ENCODE measurements at places on chromosomes 5 and 9.

GRCh38 chr9:107034831-107035230, 171.9 kb downstream of the ZNF462 start:
- no peak for DNase-seq

DNA sequence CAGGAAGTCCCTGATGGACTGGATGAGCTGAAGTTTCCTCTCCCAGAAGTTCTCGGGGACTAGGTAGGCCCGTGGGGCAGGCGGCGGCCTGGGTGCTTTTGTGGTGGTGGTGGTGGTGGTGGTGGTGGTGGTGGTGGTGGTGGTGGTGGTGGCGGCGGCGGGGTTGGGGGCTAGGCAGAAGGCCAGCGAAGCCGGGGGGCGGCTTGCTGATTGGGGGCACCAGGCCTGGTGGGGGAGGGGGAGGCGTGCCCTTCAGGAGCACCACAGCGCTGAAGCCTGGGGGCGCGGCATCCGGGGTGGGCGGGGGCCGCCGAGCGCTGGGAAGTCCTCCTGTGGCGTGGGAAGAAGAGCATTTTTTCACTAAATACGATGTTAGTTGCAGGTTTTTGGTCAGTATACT, 26.9 kb downstream of the SPATA31C1 start:
- DNase-seq: no peak

DNA sequence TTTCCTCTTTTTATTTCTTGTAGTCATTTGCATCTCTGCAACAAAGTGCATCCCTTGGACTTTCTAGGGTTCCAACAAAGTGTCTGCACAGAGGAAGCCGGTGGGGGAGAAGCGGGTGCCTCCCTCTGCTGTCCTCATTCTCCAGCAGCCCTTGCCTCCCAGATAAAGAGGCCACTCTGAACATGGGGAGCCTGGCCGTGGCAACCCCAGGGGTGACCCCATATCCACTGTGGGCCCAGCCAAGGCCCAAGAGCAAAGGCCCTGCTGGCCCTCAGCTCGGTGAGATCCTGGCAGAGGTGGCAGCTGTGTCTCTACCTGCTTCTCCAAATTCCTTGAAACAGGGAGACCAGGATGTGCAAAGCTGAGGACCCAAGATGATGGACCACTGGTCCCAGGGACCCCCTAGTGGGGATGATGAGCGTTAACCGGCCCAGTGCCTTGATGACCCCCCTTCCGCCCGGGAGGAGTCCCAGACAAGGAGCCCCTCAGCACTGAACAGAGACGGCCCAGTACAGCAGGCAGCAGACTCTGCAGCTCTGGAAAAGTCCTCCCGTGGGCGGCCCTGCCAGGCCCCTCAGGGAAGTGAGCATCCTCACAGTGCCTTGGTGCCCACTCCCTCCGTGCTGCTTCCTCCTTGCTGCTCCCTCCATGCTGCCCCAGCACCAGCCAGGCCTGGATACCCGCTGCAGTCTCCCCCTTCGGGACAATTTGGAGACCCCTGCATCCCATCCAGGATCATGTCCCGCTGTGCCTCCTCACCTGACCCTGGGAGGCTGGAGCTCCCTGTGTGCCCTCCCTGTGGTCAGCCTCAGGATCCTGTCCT, 62.5 kb downstream of the MRPL36 start:
- no peak for DNase-seq

DNA sequence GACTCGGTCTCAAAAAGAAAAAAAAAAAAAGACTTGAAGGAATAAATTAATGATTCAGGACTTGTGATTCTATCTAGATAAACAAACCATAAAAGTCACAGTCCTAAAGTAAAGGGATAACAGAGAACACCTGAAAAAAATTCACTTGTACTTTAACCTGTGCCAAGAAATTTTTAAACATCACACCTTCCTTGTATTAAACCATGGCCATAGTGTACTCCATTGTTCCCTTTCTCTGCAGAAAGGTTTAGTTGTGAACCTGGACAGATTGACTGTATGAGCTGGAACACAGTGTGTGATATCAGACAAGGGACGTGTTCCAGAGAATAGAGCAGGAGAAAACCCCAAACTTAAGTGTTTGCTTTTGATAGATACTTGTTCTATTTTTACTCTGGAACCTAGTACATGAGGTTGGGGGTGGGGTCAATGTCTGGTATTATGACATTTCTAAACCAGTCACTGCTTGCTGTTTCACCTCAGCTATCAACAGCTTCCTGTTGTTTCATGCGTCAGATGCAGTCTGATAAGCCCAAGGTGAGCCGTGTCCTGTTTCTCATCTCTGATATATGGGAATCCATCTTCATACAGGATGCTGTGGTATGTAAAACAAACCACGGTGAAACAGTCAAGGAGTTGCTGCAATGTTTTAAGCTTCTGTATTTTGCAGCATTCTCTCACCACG, 62.5 kb upstream of the ITGA1 start:
- DNase-seq: no peak

DNA sequence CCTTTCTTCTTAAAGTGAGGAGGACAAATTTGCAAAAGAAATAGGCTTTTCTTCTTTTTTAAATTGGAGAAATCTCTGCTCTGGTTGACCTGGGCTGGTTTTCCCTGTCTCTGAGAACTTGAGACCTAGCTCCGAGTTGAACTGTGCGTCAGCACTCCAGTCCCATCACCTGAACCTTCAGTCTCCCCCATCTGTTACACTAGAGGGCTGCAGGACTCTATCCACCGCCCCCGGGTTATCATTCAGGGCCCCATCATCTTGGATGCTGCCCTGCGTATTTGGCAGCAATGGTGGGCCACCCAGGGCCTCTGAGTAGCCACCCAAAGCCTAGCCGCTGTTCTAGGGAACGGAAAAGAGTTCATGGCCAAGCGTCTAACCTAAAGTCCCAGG, 2.5 kb downstream of the FOXE1 start:
- no peak for DNase-seq

DNA sequence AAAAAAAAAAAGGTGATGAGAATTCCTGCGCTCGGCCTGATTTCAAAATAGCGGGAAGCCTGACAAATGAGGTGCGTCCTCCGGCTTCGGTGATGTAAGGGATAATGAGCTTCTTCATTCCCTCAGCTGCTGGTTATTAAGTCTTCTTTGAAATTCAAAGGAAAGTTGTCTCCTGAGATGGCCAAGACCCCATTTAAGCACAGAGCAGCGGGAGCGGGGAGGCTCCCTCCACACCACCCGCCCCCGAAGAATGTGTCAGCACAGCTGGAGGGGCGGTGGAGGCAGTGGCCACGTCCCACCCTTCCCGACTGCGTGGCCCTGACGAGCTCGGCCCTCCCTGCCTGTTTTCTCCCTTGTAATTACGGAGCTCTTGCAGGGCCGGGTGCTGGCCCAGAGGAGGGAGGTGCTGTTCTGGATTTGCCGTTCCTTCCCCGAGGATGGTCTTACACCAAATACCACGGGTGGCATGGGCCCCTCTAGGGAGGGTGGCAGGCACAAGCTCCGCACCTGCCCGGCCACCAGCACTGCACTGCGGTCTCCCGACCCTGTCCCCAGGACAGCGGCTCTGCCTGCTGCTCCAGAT, 31.0 kb downstream of the SLC9A3 start:
- DNase-seq: no peak

- no peak for DNase-seq
These were observed 57.3 kb upstream of the UBAC1 start for GRCh38 chr9:136018257-136019031.

- no peak for DNase-seq
These were observed 3.1 kb downstream of the SMARCA2 start for GRCh38 chr9:2018162-2018643.

DNA sequence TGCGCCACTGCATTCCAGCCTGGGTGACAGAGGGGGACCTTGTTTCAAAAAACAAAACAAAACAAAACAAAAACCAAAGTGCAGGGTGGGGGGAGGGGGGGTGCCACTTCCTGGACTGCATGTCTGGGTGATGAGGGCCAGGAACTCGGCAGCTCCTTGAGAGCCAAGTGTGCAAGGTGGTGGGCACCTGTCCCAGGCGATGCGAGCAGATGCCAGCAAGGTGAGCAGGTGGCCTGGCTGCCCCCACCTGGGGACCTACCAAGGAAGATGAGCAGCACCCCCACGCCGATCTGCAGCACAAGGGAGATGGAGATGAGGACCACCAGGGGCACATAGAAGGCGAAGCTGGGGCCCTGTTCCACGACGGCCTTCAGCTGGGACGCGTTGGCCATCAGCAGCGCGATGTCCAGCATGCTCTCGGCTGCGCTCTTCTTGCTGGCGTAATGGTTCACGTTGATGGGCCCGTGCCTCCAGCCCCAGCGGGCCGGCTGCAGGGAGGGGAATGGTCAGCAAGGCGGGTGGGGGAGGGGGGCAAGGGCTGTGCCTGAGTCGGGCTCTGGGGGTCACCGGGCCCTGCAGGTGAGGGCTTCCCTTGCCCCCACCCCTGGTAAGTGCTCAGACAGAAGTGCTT, 7.8 kb downstream of the NINJ1 start:
- DNase-seq: no peak

GRCh38 chr9:135890190-135891026, 16.9 kb downstream of the CAMSAP1 start:
- no peak for DNase-seq

GRCh38 chr5:113480243-113480642, 8.0 kb downstream of the MCC start:
- DNase-seq: no peak

DNA sequence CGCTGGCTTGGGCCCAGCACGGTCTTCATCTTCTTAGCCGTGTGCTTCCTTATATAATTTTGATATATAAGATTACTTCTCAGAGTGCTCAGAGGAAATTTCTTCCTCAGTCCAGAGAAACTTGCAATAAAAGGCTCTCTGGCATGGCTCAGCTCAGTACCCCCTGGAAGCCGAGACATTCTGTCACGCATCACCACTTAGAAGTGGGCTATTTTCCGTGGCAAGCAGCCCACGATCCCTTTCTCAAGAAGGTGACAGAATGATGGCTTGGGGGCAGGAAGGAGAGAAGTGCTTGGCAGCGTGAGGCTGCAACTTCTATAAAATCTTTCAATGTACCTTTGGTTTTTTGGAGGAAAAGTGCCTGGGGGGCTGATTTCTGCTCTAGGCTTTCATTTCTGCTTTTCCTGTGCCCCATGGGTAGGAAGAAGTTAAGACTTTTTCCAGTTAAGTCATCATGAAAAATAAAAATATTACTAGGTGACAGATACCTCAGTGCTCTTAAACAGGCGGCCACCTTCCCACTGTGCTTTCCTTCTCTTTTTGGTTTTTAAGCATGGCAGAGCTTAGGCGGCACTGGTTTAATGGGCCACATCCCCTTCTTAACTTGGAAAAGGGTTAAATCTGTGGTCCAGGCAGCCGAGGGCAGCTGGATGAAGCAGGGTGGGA, 104.6 kb downstream of the MVB12B start:
- DNase-seq: no peak

GRCh38 chr5:72307968-72308852, 11.8 kb downstream of the MRPS27 start:
- DNase-seq: peak; percentile 92

- no peak for DNase-seq
These were observed 215.1 kb upstream of the RFX3 start for GRCh38 chr9:3740690-3741419.

- DNase-seq: no peak
These were observed 16.2 kb upstream of the MAT2B start for GRCh38 chr5:163489055-163489744.

GRCh38 chr5:150001660-150002486, 1.3 kb downstream of the HMGXB3 start:
- DNase-seq: peak; percentile 31

DNA sequence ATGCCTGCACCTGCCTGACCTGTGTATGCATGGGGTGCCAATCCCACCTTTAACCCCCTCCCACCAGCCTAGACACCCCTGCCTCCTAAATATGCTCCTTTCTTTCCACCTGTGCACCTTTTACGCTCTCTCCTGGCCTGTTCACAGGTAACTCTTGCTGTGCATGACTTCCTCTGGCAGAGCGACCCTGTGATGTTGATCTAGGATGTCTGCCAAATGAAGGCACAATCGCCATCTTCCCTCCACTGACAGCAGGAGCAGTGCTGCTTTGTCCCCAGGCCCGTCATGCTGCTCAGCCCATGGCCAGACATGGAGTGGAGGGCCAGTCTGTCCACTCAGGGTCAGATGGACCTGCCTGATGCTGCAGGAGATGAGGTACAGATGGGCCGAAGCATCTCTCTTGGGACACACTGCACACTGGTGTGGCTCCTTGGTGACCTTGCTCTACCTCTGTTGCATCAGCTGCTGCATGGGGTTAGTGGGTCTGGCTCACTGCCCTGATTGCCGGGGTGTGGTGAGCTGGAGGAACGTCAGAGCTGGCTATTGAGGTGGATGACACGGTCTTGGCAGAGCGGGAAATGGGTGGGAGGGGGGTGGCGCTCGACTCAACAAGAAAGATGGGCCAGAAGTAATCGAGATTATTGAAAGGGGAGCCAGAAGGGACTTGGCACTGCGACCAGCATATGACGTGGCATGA, 101.7 kb upstream of the PITX1 start:
- DNase-seq: no peak

DNA sequence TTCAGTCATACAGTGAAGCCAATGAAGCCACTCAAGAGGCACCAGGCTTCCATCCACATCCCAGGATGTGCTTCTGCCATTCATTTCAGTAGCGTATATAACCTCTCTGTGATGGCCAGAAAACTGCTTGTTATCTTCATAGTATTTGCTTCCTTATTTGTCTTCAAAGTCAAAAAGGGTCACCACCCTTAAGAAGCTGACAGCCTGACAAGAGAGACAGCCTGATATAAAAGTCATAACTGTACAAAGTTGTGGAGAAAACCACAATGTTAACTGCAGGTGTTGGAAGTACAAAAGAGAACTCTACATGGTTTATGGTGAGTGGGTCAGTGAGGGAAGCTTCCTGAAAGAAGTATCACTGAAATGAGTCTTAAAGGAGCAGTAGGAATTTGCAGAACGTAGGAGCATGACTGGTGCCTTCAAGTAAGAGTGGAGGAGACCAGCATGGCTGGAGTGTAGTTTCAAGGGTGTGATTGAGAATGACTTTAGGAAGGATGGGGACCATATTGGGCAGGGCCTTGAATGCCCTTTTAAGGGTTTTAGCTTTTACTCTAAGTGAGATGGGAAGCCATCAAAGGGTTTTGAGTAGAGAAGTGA, 33.7 kb downstream of the NIM1K start:
- DNase-seq: no peak

DNA sequence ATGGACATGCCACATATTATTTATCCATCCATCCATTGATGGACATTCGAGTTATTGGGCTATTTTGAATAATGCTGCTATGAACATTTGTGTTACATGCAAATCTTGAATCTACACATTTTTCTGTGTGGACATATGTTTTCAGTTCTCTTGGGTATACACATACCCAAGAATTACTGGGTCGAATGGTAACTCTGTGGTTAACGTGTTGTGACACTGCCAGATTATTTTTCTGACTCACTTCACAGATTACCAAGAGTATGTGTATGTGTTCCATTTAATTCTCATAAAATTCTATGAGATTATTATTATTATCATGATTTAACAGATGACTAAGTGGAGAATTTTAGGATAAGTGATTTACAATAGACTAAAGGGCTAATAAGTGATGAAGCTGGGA, 26.7 kb downstream of the CYFIP2 start:
- no peak for DNase-seq

DNA sequence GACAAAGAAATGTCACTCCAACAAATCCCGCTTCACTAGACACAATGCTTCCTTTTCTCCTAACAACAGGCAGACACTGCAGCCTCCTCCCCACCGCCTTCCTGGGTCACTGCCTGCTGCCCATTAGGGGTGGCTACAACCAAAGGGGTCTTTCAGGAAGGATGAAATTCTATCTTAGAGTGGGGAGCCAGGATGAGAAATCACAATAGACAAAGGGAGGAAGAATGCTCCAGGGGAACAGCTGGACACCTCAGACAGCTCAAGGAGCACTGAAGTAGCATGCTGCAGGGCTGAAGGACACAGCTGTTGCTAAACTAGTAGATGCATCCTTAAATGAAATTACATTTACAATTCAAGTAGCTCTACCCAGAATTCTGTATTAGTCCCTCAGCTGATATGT, 54.2 kb downstream of the PRELID2 start:
- no peak for DNase-seq

All from stimulated activated CD8-positive, alpha-beta memory T cell treated with anti-CD3 and anti-CD28 coated beads, Interleukin-4, amount 100 ng/mL, for 1 hour (primary cell).